ENCODE measurements at places on chromosomes 2 and 18. TPM values are rescaled to one million over a fixed set of nuclear protein-coding genes. Genes with fewer than 3 reads are reported as not detected.

GRCh38 chr2:196166876-196167275, 4.5 kb downstream of the STK17B start:
- no peak overlapping the region for H3K27ac ChIP-seq
- DNase-seq, result peak; percentile 10
- H3K36me3 ChIP-seq, result peaks cover 3% of the 10 kb centered on the region

DNA sequence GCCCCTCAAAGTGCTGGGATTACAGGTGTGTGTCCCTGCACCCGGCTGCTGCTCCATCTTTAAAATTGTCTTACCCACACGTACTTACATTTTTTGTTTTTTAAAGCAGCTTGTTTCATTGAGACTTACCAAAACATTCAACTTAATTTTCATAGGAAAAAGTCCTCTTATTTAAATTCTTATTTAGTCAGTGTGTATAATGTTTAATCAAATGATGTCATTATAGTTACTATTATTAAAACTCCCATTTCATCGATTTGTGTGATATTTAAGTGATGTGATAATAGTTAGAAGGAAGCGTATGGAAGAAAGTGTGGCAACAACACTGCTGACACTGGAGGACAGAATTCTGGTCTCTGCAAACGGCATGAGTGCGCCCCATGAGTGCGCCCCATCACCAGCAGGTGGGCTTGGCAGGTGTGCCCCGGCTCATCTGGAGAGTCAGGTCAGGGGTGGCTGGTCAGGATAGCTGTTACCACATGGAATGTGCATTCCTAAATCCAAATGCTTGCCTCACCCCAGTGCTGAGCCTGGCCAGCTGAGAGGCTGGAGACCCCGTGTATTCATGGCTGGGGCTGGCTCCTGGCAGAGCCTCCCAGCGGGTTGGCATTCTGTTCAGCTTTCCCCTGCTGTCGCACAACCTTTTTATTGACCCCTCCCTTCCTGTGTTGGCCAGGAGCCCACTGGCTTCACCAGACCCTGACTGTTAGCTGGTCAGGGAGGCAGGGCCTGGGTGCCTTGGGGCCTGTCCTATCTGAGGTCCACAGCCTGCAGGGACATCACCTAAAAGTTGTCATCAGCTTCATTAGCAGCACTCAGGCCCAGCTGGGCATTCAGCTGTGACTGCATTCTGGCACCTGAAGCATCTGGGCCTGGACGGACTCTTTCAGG, 79.7 kb downstream of the AGAP1 start:
- DNase-seq, result peak; percentile 56
- no peaks in the 10 kb centered on the region for H3K27me3 ChIP-seq
- peaks cover 25% of the 10 kb centered on the region for H3K4me1 ChIP-seq
- no peak overlapping the region for H3K27ac ChIP-seq
- H3K4me3 ChIP-seq, result no peak overlapping the region

DNA sequence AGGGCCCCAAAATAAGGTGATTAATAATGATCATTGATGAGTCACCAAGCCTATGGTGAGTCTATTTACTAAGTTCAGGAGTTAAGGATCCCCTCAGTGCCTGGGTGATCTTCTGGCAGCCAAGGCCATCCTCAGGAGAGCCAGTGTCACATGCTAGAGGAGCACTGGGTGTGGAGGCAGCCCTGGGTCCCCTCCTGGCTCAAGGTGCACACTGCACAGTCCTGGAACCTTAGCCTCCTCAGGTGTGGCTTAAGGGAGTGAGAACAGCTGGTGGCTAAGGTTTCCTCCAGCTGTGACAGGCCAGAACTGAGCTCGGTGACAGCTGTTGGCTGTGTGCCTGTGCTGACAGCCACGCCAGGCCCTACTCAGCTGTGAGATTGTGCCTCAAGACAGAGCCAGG, 52.1 kb upstream of the ACAA2 start:
- no peak overlapping the region for H3K4me3 ChIP-seq
- H3K27me3 ChIP-seq, result peaks cover 2% of the 10 kb centered on the region
- peak; percentile 39 for DNase-seq
- no peaks in the 10 kb centered on the region for H3K4me1 ChIP-seq
- no peaks in the 10 kb centered on the region for H3K36me3 ChIP-seq

DNA sequence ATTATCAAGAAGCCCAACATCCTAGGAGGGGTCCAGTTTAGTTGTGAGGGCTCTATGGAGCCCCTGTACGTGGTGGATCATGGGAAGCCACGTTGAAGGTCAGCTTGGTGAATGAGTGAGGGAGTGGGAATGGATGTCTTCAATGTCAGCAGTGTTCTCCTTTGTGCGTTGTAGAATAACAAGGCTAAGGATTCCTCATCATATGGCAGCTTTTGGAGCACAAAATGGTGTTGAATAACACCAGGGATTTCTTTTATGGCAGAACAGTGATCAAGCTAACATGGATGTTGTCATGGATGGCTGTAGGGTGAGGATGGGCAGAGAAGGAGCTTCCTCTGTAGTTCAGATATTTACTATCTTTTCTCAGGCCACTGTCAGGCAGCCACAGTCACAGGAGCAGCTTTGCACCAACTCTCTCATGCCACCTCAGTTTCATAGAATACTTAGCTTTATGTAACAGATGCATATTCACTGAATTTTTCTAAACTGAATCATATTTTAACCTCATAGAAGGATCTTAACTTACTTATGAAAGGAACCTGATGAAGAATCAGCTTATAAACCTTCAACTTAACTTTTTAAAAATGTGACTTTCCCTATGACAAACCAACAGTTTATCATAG, 284.5 kb upstream of the EPAS1 start:
- peaks cover 7% of the 10 kb centered on the region for H3K4me1 ChIP-seq
- no peaks in the 10 kb centered on the region for H3K27me3 ChIP-seq
- H3K4me3 ChIP-seq, result no peak overlapping the region

GRCh38 chr2:1415501-1415900, 2.2 kb downstream of the TPO start:
- DNase-seq, result no peak
- H3K27ac ChIP-seq, result no peak overlapping the region
- H3K36me3 ChIP-seq, result no peaks in the 10 kb centered on the region
- no peak overlapping the region for H3K4me3 ChIP-seq
- no peaks in the 10 kb centered on the region for H3K4me1 ChIP-seq

DNA sequence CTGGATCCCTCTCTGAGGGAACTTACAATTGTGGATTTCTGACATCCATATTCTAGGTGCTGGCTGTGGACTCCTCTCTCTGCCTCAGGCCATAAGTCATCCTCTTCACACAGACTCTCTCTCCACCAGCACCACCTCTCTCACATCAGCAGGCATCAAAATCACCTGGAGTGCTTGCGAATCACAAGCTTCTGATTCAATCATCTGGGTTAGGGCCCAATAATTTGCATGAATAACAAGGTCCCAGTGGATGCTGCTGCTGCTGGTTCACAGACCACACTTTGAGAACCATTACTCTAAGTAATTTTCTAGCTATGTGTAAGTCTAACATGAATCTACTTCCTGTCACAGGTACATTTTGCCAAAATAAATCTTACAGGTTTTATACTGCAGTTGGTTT, 214.9 kb downstream of the DSEL start:
- no peaks in the 10 kb centered on the region for H3K27me3 ChIP-seq
- no peaks in the 10 kb centered on the region for H3K36me3 ChIP-seq
- DNase-seq, result no peak
- H3K4me1 ChIP-seq, result no peaks in the 10 kb centered on the region
- no peak overlapping the region for H3K27ac ChIP-seq

DNA sequence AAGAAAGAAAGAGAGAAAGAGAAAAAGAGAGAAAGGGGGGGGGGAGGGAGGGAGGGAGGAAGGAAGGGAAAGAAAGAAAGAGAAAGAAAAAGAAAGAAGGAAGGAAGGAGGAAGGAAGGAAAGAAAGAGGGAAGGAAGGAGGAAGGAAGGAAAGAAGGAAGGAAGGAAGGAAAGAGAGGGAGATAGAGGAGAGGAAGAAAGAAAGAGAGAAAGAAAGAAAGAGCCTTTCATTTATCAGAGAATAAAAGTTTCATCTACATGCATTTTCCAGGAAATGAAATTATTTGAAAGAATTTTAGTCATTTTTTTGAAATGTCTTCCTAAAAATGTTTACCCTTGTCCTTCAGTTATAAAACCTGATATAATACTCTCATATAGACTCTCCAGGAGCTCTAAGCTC, 172.4 kb downstream of the TRABD2A start:
- DNase-seq, result no peak
- no peak overlapping the region for H3K27ac ChIP-seq
- no peaks in the 10 kb centered on the region for H3K36me3 ChIP-seq
- no peaks in the 10 kb centered on the region for H3K27me3 ChIP-seq
- H3K4me1 ChIP-seq, result no peaks in the 10 kb centered on the region

- H3K36me3 ChIP-seq, result peaks cover 13% of the 10 kb centered on the region
- no peaks in the 10 kb centered on the region for H3K27me3 ChIP-seq
- no peaks in the 10 kb centered on the region for H3K4me1 ChIP-seq
- no peak overlapping the region for H3K4me3 ChIP-seq
- H3K27ac ChIP-seq, result no peak overlapping the region
These were observed 32.9 kb downstream of the ACTR3 start for GRCh38 chr2:113922784-113923183.

GRCh38 chr2:34549710-34550345, 950.7 kb upstream of the FAM98A start:
- no peak for DNase-seq
- H3K4me3 ChIP-seq, result no peak overlapping the region
- no peaks in the 10 kb centered on the region for H3K36me3 ChIP-seq
- H3K4me1 ChIP-seq, result no peaks in the 10 kb centered on the region
- no peak overlapping the region for H3K27ac ChIP-seq

- H3K4me3 ChIP-seq, result peak overlapping the region; percentile 46
- H3K4me1 ChIP-seq, result peaks cover 16% of the 10 kb centered on the region
- peak; percentile 49 for DNase-seq
- no peaks in the 10 kb centered on the region for H3K36me3 ChIP-seq
- H3K27ac ChIP-seq, result no peak overlapping the region
- H3K27me3 ChIP-seq, result peaks cover 20% of the 10 kb centered on the region
These were observed 485 bp upstream of the GALNT3 start for GRCh38 chr2:165794536-165794928.

The FLACC1 gene
- 2.3 TPM for total RNA-seq

GRCh38 chr18:46320928-46321711, 216.9 kb downstream of the HAUS1 start:
- no peak overlapping the region for H3K4me3 ChIP-seq
- no peak overlapping the region for H3K27ac ChIP-seq
- H3K36me3 ChIP-seq, result no peaks in the 10 kb centered on the region
- peaks cover 2% of the 10 kb centered on the region for H3K4me1 ChIP-seq
- no peak for DNase-seq

The TRPM8 gene
- not detected for total RNA-seq

The PAX8 gene
- total RNA-seq, result 0.44 TPM

The NCKAP5 gene
- 4.7 TPM for total RNA-seq

The SUMO1 gene
- total RNA-seq, result 91.2 TPM

The TTLL4 gene
- total RNA-seq, result 9.7 TPM

DNA sequence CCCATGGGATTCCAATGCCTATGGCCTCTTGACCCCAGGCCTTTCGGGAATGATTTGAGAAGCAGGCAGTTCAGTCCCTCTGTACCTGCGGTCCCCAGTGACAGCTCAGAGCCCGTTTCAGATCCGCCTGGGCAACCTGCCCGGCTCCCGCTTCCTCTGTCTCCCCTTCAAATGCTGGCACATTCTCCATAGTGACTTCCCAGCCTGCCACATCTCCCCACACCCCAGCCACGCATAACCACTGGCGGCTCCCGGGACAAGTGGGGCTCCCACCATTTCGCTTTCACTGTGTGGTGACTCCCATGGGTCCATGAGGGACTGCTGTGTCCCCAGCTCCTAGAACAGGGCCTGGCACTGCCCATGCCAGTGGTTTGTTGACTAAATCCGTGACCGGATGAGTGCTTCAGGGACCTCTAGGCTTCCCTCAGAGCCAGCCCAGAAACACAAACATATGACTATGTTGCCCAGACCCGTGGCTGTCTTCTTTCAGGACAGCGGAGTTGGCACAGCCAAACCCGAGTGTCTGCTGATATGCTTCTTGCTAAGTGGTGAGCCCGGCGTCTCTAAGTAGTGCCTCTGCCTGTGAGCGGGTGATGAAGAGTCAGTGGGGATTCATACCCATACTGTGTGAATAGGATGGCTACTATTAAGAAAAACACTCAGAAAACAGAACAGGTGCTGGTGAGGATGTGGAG, 91.2 kb downstream of the GLI2 start:
- H3K4me1 ChIP-seq, result peaks cover 62% of the 10 kb centered on the region
- H3K4me3 ChIP-seq, result no peak overlapping the region

DNA sequence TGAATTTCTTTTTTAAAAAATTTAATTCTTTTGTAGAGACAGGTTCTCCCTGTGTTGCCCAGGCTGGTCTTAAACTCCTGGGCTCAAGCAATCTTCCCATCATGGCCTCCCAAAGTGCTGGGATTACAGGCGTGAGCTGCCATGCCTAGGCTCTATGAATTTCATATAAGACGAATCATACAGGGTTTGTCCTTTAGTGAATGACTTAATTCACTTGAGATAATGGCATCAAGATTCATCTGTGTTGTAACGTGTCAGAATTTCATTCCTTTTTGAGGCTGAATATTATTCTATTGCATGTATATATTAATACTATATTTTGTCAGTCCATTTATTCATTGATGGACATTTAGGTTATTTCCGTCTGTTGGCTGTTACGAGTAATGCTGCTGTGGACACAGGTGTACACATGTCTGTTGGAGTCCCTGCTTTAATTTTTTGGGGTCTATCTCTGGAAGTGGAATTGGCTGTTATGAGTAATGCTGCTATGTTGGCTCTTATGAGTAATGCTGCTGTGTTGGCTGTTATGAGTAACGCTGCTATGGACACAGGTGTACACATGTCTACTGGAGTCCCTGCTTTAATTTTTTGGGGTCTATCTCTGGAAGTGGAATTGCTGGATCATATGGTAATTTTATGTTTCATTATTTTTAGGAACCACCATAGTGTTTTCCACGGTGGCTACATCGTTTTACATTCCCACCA, 210.6 kb downstream of the CAMKMT start:
- H3K4me1 ChIP-seq, result no peaks in the 10 kb centered on the region
- no peak overlapping the region for H3K4me3 ChIP-seq
- no peaks in the 10 kb centered on the region for H3K36me3 ChIP-seq
- no peaks in the 10 kb centered on the region for H3K27me3 ChIP-seq
- DNase-seq, result no peak

The KATNAL2 gene
- 5.0 TPM for total RNA-seq

DNA sequence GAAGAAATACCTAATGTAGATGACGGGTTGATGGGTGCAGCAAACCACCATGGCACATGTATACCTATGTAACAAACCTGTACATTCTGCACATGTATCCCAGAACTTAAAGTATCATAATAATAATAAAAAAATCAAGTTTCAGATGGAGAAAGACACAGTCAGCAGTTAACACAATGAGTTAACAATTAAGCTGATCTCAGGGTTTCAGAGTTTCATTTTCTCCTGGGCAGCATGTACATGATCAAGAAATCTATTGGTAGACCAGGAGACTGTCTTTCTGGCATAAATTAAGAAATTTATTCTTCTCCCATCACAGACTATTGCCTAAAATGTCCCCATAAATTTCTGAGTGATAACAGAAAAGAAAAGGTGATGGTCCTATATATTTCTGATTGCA, 155.3 kb downstream of the RAD51AP2 start:
- no peak for DNase-seq
- no peak overlapping the region for H3K27ac ChIP-seq
- no peak overlapping the region for H3K4me3 ChIP-seq
- no peaks in the 10 kb centered on the region for H3K27me3 ChIP-seq
- no peaks in the 10 kb centered on the region for H3K4me1 ChIP-seq
- no peaks in the 10 kb centered on the region for H3K36me3 ChIP-seq

GRCh38 chr2:120736202-120736623, 545 bp downstream of the GLI2 start:
- peak; percentile 71 for DNase-seq
- H3K36me3 ChIP-seq, result no peaks in the 10 kb centered on the region
- peaks cover 63% of the 10 kb centered on the region for H3K27me3 ChIP-seq
- H3K4me1 ChIP-seq, result peaks cover 44% of the 10 kb centered on the region
